ENCODE measurements at places on chromosomes 6 and 20.

GRCh38 chr6:24191346-24191745 lies 65.3 kb downstream of the NRSN1 start:
- no peak for DNase-seq

DNA sequence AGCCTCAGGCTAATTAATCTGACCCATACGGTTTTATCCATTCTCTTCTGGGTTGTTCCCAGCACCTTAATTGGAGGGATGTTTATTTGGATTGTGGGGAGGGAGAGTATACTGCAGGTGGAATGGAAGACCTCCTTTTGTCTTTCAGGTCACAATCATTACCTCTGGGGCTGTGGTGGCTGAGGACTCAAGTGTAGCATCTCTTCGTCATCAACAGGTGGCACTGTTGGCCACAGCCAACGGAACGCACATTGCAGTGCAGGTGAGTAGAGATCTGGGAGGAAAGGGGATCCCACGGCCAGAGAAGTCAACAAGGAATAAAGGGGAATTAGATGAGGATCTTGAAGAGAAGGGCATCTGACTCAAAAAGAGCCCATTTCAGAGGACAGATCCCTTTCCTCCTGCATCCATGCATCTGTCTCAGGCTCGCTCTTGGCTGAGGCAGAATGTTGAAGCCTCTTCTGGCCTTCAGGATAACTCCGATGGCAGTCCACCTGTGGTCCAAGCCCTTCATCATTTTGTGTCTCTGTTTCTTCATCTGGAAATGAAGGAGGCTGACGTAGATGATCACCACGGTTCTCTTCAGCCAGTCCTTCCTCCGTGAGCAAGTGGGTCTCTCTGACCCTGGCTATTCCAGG lies 3.2 kb upstream of the DEF6 start:
- no peak for DNase-seq

- DNase-seq: peak; percentile 81
These were observed 189.0 kb downstream of the UST start for GRCh38 chr6:148935705-148936435.

GRCh38 chr6:80105972-80106417 lies 476 bp upstream of the BCKDHB start:
- no peak for DNase-seq

GRCh38 chr6:64482631-64483030 lies 847.0 kb downstream of the PHF3 start:
- no peak for DNase-seq

GRCh38 chr6:82909551-82909950 lies 156.1 kb downstream of the UBE3D start:
- DNase-seq: no peak

GRCh38 chr6:17385660-17386059 lies 7.7 kb upstream of the CAP2 start:
- no peak for DNase-seq

- peak; percentile 73 for DNase-seq
These were observed 27.9 kb downstream of the PPARD start for GRCh38 chr6:35370124-35370741.

GRCh38 chr6:11318835-11319813 lies 86.7 kb upstream of the NEDD9 start:
- DNase-seq: no peak

DNA sequence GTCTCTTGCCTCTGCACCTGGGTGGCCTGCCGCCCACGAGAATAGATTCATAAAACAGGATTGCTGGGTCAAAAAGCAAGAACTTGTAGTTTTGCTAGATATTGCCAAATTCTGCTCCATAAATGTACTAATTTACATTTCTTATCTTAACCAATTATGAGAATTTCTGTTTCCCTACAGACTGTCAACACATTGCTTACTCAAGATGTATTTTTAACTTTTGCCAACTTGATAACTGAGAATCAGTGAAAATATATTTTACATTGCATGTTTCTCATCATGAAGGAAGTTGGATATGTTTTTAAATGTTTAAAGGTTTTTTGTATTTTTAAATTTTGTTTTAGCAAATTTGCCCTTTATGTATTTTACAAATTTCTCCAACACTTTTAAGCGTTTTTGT lies 664.8 kb downstream of the MMUT start:
- DNase-seq: no peak

DNA sequence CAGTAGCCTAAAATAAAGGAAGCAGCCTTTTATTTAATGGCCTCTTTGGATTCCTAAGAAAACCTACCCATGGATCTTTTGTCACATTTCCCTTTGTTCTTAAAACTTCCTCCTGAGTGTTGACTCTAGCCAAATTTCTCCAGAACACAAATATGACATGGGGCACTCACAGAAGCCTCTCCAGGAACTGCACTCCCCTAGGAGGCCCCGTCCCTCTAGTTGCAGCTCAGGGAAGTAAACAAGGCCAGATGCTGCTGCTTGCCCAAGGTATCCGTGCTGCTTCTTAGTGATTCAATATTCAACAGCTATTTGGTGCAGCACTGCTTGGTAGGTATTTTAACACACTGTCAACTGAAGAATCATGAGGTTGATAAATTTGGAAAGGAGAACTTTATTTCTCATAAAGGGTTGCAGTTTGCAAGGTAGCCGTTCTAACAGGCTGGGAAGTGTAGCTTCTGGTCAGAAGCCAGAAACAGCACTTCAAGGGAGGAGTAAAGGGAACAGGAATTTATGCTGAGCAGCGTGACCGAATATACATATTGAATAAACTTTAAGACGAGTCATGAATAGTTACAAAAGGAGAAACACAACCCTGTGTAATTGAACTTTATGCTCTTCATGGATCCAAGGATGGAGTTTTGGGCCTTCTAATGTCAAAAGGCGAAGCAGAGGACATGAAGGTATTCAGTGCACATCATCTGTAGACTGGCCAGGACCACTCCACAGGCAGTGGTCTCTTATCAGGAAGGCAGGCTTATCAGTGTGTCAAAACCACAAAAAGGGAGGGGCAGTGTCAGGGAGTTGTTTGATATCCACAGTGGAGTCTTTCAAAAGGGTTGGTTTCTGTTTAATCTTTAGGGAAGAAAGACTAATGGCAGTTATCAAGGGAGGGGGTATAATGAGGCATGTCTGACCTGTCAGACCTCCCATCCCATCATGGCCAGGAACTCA lies 63.3 kb downstream of the CD24 start:
- DNase-seq: no peak

DNA sequence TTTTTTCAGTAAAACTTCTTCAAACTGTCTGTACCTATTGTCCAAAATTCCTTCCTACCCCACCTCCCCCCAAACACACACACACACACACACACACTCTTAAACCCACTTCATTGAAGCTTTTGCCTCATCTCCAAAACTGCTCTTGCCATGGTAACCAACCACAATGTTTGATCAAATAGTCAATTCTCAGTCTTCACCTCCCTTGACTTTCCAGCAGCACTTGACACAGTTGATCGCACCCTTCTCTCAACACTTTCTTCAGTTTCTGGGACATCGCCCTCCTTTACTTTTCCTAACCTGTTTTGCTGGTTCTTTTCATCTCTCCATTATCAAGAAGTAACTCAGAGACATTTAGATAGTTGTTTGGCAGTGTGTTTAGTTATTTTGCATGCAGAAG lies 71.5 kb upstream of the COL21A1 start:
- no peak for DNase-seq

Data from RKO (cell line).